ENCODE measurements at places on chromosomes 3 and 15. TPM values are rescaled to one million over a fixed set of nuclear protein-coding genes. Genes with fewer than 3 reads are reported as not detected.

Gene CFAP100
- not detected for total RNA-seq

Gene IL17RD
- 9.6 TPM for total RNA-seq

Gene CCDC54
- not detected for total RNA-seq

Gene PLA2G4E
- total RNA-seq, result not detected

Gene CKMT1B
- total RNA-seq, result not detected

Gene USP50
- total RNA-seq, result not detected

Gene PLD1
- total RNA-seq, result 59.5 TPM

Gene TRMT10C
- total RNA-seq, result 30.3 TPM

Gene RPL39L
- 2.9 TPM for total RNA-seq

Gene PAK6
- total RNA-seq, result 8.2 TPM

Gene GPR156
- not detected for total RNA-seq

DNA sequence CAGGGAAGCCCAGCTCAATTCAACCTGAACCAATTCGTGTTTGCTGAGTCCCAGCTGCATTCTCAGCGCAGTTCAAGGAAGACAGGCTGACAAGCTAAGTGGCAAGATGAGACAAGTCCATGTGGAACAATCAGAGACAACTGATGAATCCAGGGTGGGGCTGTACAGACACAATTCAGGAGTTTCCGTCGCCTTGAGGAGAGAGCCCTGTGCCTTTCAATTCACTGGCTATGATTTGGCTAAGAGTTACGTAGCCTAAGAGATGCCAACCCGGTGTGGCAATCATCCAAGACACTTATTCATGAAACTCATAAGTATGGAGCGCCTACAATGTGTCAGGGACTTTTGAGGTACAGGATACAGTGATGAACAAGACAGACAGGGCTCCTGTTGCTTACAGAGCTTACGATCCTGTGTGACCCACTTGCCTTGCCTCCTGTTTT is 15.5 kb upstream of the ZBED2 start:
- H3K27ac ChIP-seq, result no peak overlapping the region
- no peak for DNase-seq
- no peak overlapping the region for H3K4me3 ChIP-seq
- no peaks in the 10 kb centered on the region for H3K27me3 ChIP-seq
- no peaks in the 10 kb centered on the region for H3K36me3 ChIP-seq

- H3K27me3 ChIP-seq, result no peaks in the 10 kb centered on the region
- peaks cover 17% of the 10 kb centered on the region for H3K4me1 ChIP-seq
- no peak overlapping the region for H3K27ac ChIP-seq
- no peak for DNase-seq
- no peaks in the 10 kb centered on the region for H3K36me3 ChIP-seq
These were observed 97.8 kb downstream of the CHSY1 start for GRCh38 chr15:101153801-101154656.

DNA sequence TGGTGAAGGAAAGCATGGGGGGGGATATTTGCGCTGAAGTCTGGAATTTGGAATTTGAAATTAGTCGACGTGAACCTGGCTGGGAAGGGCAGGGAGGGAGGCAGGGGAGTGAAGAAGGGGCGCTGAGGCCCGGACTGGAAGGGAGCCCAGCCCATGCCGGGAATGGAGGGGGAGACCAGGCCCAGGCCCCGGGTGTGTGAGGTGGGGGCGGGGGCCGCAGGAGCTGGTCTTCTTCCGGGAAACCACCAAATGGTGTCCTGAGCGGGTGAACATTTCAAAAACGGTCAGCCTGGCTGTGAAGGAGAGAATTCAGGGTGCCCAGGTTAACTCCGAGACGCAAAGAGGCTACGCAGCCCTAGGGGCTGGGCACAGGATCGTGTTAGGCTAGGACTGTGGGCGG is 497 bp upstream of the PRR20G start:
- peaks cover 25% of the 10 kb centered on the region for H3K27me3 ChIP-seq
- H3K36me3 ChIP-seq, result no peaks in the 10 kb centered on the region
- no peaks in the 10 kb centered on the region for H3K4me1 ChIP-seq
- no peak overlapping the region for H3K27ac ChIP-seq
- H3K4me3 ChIP-seq, result no peak overlapping the region

GRCh38 chr15:43105077-43105736 is 631 bp downstream of the UBR1 start:
- peak overlapping the region; percentile 77 for H3K4me3 ChIP-seq
- H3K4me1 ChIP-seq, result peaks cover 41% of the 10 kb centered on the region
- no peak for DNase-seq
- H3K27me3 ChIP-seq, result no peaks in the 10 kb centered on the region

DNA sequence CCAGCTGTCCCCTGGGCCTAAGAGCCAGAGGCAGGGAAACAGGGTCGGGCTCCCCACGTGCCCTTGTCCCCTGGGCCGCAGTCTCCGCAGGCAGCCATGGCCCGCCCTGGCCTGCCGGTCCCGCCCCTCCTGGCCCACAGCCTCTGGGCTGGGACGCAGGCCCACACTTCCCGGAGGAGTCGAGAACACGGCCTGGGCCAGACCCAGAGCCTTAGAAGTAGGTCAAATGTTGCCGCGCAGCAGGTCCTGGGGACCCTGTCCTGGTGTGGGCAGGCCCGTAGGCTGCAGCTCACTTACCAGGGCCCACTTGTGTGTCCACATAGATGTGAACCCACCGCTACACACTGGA is 4.3 kb upstream of the MYL3 start:
- peaks cover 89% of the 10 kb centered on the region for H3K4me1 ChIP-seq
- H3K4me3 ChIP-seq, result peak overlapping the region; percentile 9
- peak overlapping the region; percentile 95 for H3K27ac ChIP-seq
- no peaks in the 10 kb centered on the region for H3K27me3 ChIP-seq
- DNase-seq, result peak; percentile 91
- peaks cover 2% of the 10 kb centered on the region for H3K36me3 ChIP-seq

DNA sequence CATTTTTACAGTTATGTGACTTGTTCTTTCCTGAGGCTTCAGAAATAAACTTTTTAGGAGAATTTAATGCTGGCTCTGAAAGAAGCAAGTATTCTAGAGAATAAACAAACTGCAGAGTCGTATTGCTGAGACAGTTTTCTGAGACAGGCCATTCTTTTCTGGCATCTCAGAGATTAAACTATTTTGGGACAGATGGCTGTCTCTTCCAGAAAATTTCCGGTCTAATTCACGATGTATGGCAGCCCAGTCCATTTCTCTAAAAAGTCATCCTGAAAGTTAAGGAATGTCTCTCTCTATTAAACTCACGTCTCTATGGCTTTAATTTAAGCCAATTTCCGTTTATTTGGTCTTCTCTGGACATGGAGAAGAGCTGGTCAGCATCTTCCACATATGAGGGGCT is 208.6 kb downstream of the FEZF2 start:
- H3K4me1 ChIP-seq, result peaks cover 86% of the 10 kb centered on the region
- no peak overlapping the region for H3K4me3 ChIP-seq
- H3K27ac ChIP-seq, result no peak overlapping the region
- no peaks in the 10 kb centered on the region for H3K27me3 ChIP-seq
- peaks cover 3% of the 10 kb centered on the region for H3K36me3 ChIP-seq
- no peak for DNase-seq

- no peak for DNase-seq
- H3K27ac ChIP-seq, result no peak overlapping the region
- peaks cover 9% of the 10 kb centered on the region for H3K27me3 ChIP-seq
- H3K4me3 ChIP-seq, result no peak overlapping the region
- H3K36me3 ChIP-seq, result no peaks in the 10 kb centered on the region
- H3K4me1 ChIP-seq, result peaks cover 10% of the 10 kb centered on the region
These were observed 27.5 kb downstream of the CDCP1 start for GRCh38 chr3:45118615-45119071.

GRCh38 chr3:10440684-10441083 is 64.7 kb downstream of the ATP2B2 start:
- no peak overlapping the region for H3K4me3 ChIP-seq
- no peaks in the 10 kb centered on the region for H3K36me3 ChIP-seq
- DNase-seq, result no peak
- peaks cover 9% of the 10 kb centered on the region for H3K4me1 ChIP-seq
- H3K27me3 ChIP-seq, result peaks cover 20% of the 10 kb centered on the region

- no peak overlapping the region for H3K4me3 ChIP-seq
- no peak overlapping the region for H3K27ac ChIP-seq
- no peak for DNase-seq
- no peaks in the 10 kb centered on the region for H3K36me3 ChIP-seq
- H3K27me3 ChIP-seq, result no peaks in the 10 kb centered on the region
- no peaks in the 10 kb centered on the region for H3K4me1 ChIP-seq
These were observed 309.8 kb upstream of the GRM7 start for GRCh38 chr3:6551165-6551564.

GRCh38 chr3:177792311-177793030 is 595.2 kb upstream of the TBL1XR1 start:
- H3K27me3 ChIP-seq, result no peaks in the 10 kb centered on the region
- no peaks in the 10 kb centered on the region for H3K4me1 ChIP-seq
- DNase-seq, result no peak
- no peak overlapping the region for H3K27ac ChIP-seq

DNA sequence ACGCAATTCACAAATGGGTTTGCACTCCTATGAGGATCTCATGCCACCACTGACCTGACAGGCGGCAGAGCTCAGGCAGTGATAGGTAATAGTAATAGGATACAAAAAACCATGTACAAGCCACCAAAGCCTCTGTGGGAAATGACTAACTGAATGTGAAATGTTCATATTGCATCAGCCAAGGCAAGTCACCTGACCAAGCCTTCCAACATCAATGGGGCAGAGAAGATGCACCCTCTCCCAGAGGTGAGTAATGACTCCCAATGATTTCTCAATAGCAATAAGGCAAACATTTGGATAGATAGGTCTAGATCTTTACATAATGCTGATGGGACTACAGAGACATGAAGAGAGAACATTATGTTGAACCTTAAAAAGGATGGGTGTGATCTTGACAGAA is 14.9 kb downstream of the CNTN3 start:
- no peak overlapping the region for H3K27ac ChIP-seq
- H3K4me1 ChIP-seq, result no peaks in the 10 kb centered on the region
- H3K27me3 ChIP-seq, result no peaks in the 10 kb centered on the region
- H3K4me3 ChIP-seq, result no peak overlapping the region

- no peak for DNase-seq
- H3K27me3 ChIP-seq, result no peaks in the 10 kb centered on the region
- H3K27ac ChIP-seq, result no peak overlapping the region
- peaks cover 7% of the 10 kb centered on the region for H3K4me1 ChIP-seq
- H3K36me3 ChIP-seq, result peaks cover 72% of the 10 kb centered on the region
These were observed 51.4 kb downstream of the SEMA6D start for GRCh38 chr15:47768735-47769134.

DNA sequence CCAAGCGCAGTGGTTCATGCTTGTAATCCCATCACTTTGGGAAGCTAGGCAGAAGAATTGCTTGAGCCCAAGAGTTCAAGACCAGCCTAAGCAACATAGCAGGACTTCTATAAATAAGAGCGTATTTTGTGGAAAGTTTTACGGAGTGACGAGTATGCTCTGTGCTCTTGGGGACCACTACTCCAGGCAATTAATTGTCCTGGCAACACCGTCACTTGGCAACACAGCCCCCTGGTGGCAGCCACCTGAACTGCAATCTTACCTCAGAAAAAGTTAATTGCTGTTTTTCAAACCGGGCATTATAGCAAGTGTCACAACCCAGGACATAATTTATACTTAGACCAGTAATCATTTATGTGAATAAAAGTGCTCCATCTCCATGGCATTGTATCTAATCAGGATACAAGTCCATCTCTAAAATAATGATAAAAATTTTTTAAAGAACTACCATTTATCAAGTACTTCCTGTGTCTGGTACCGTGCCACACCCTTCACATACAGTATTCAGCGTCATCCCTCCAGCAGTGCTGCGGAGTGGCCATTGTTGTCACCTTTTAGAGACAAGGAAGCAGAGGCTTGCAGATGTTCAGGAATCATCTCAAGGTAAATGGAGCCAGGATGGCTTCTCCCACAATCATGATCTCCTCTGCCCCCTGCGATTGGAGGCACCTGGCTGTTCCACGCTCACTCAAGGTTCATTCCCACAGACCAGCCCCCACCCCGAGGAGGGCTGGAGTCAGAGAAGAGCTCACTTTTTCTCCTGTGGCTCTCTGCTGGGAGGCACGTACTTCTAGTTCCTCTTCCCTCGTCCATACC is 34.5 kb downstream of the PLA2G4D start:
- no peaks in the 10 kb centered on the region for H3K27me3 ChIP-seq
- H3K4me1 ChIP-seq, result peaks cover 17% of the 10 kb centered on the region
- H3K4me3 ChIP-seq, result no peak overlapping the region
- peak; percentile 50 for DNase-seq

DNA sequence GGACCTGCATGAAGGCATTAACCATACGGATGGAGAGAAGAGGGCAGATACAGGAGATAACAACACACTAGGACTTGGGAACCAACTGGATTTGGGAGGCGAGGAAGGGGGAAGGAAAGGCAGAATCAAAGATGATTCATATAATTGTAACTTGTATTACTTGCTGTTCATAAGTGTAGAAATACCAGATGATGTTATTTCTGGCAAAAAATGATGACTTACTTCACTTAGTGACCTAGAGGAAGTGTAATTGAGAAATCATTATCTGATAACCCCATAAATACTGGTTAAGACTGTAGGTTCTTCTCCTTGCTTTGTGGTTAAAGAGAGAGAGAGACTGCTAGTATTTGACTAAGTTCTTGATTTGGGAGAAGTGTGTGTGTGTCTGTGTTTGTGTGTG is 50.5 kb upstream of the GK5 start:
- DNase-seq, result no peak
- no peaks in the 10 kb centered on the region for H3K27me3 ChIP-seq
- H3K4me3 ChIP-seq, result no peak overlapping the region
- peak overlapping the region; percentile 45 for H3K27ac ChIP-seq
- H3K4me1 ChIP-seq, result peaks cover 21% of the 10 kb centered on the region
- no peaks in the 10 kb centered on the region for H3K36me3 ChIP-seq

All from left ventricle myocardium inferior (tissue), 1 donor.